ENCODE measurements at places on chromosomes 12 and 14.

DNA sequence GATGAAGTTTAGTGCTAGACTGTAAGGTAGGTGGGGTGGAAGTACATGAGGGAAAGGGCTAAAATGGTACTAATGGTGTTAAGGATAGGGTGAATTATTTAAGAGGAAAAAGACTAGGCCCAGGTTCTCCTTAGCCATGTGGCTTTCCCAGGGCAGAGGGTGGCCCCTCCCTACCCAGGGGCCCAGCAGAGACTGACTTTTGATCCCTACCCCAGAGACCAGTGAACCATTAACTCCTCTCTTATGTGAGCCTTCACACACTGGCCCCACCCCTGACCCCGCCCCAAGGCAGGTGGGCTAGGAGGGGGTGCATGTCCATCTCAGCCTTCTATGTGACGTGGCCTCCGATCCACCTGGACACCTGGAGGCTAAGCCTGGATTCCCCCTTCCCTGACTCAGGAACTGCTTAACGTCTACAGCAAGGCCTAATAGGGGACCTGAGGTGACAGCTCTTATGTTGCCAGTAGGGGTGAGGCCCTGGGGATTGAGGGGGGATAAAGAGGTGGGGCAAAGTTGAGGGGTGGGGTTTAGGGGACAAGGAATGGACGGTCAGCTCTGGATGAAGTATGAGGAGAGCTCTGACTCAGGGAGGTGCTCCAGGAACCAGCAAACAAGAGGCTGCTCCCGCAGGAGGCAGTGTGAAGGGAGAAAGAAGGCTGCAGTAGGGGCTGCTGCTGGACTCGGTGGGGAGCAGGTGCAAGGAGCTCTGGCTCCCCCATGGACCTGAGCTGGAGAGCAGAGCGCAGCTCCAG lies 757 bp downstream of the SLC39A5 start:
- no peak for DNase-seq

DNA sequence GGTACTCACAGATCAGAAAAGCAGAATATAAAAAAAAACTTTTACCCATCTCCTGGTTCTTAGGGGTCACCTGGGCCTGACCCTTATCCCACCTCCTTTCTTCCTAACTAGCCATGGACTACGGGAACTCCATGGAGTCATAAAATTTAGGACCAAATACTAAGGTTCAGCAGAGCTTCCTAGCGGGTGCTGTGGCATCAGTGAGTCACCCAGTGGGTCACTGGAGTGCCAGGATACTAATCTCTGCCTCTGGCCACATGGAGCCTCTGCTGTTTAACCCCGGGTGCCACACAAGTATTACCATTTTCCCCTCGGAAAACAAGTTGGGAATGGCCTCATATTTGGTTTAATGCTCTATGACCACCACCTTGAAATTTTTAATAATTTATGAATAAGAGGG lies 6.9 kb downstream of the ZBTB39 start:
- no peak for DNase-seq

DNA sequence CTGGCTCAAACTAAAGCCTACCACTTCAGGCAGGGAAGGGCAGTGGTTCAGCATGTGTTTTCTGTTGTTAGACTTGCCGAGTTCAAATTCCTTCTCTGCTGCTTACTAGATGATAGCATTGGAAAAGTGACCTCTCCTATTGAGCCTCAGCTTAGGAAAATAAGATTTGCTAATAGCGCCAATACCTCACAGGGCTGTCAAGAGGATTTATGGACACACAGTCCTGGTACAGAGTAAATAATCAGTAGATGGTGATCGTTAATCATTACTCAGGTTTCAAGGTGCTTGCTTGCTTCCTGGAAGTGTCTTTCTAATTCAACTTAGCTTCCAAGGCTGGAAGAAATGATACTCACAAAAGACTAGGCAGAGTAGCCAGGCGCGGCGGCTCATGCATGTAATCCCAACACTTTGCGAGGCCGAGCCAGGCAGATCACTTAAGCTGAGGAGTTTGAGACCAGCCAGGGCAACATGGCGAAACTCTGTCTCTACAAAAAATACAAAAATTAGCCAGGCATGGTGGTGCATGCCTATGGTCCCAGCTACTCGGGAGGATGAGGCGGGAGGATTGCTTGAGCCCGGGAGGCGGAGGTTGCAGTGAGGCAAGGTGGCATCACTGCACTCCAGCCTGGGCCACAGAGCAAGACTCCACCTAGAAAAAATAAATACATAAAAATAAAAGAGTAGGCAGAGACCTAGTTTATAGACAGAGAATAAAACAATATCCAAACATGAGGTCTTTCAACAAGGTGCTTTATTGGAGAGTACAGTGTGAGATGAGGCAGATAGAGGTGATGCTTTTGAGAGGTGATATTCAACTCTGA lies 6.0 kb downstream of the PLA2G1B start:
- DNase-seq: no peak

- peak; percentile 39 for DNase-seq
These were observed 54.9 kb downstream of the EID3 start for GRCh38 chr12:104358353-104359003.

DNA sequence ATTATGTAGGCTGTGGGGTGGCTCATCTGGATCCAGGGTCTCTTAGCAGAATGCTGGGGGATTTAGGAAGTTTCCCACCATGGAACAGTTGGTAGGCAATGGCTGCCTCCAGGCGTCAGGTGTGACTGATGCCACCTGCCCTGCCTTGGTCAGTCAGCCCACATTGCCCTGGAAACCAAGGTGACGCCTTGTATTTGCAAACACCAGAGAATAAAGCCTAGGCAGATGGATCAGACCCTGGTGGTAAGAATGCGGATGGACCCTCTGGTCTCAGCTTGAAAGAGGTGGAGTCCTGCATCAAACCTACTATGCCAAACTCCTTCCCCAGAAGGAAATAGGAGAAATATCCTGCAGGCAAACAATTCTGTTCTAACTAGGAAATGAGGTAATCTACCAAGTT lies 38.2 kb downstream of the NCKAP5L start:
- no peak for DNase-seq

GRCh38 chr12:27385766-27386564 lies 53.3 kb downstream of the BMAL2 start:
- no peak for DNase-seq

GRCh38 chr14:37843954-37844607 lies 248.7 kb downstream of the TTC6 start:
- no peak for DNase-seq

GRCh38 chr12:56462565-56462964 lies 5.8 kb upstream of the SPRYD4 start:
- DNase-seq: no peak

DNA sequence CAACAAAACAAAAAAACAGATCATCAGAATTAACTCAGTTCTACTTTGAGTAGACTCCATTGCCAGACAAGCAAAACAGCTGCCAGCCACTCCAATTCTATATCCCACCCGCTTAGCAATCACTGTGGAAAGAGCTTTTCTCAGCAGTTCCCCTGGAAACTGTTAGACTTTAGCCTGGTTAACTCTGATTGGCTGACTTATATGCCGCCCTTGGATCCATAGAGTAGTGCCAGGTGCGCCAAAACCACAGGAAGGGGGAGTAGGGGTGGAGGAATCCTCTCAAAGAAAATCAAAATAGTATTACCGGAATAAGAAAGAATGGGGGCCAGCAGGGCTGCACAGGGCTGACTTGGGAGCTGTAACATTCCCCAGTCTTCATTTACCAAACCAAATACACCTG lies 5.4 kb upstream of the EML5 start:
- no peak for DNase-seq

GRCh38 chr12:115135800-115136211 lies 451.8 kb upstream of the TBX3 start:
- no peak for DNase-seq

- no peak for DNase-seq
These were observed 8.0 kb downstream of the RHOJ start for GRCh38 chr14:63212209-63212608.

DNA sequence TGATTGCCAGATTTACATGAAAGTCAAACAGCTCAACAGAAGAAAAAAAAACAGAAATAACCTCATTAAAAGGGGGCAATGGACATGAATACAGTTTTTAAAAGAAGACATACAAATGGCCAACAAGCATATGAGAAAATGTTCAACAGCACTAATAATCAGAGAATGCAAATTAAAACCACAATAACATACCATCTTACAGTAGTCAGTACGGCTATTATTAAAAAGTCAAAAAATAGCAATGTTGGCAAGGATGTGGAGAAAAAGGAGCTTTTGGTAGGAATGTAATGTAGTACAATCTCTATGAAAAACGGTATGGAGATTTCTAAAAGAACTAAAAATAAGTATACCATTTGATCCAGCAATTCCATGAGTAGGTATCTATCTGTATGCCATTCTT lies 272.1 kb downstream of the CEP128 start:
- DNase-seq: no peak
